ENCODE measurements at places on chromosomes 5 and 9.

GRCh38 chr5:168097876-168098653 is 193.4 kb upstream of the WWC1 start:
- no peak for DNase-seq

DNA sequence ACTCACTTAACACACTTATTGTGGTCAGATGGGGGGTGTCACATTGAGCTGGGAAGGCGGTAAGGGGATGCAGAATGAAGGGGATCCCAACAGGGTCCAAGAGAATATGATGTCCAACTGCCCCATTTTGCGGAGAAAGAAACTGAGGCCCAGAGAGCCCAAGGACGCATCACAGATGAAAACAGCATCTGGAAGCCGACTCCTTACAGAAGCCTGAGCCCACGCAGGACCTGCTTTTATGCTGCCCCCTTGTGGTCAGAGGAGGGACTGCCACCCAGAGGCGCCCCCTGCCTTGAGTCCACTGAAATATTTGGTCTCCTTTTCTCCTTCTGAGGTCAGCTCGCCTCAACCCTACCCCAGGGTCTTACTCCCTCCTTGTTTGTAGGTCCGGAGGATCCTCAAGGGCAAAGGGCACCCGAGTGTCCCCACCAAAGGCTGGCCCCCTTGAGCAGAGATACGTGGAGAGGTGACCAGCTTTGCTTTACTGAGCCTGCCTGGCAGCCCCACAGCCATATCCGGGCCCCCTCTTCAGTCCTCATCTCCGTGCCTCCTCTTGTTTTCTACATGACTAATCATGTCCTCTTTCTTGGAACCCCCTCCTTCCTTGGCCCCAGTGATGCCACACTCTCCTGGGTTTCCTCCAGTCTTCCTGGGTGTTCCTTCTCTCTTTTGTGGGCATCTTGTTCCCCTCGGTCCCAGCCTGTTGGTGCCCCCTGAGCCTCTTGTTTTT is 30.0 kb upstream of the TTLL11 start:
- peak; percentile 47 for DNase-seq

- no peak for DNase-seq
These were observed 63.5 kb downstream of the ENC1 start for GRCh38 chr5:74576941-74577456.

DNA sequence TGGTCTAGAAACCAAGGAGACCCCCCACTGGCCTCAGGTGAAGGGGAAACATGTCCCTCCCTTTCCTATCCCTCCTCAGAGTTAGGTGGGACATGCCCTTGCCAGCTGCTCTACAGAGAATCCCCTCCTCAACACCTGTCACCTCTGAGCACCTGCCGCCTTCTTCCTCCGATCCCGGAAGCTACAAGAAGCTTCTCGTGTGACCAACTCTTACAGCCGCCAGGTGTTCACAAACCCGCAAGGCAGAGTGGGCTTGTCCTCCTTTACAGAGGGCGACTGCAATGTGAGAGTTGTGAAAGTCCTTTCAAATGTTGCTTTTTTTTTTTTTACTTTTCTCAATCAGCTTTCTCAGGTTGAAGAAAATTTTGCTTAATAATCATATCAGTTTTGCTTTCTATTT is 3.7 kb upstream of the ICE1 start:
- no peak for DNase-seq

GRCh38 chr5:163878490-163878889 is 373.1 kb downstream of the MAT2B start:
- no peak for DNase-seq

DNA sequence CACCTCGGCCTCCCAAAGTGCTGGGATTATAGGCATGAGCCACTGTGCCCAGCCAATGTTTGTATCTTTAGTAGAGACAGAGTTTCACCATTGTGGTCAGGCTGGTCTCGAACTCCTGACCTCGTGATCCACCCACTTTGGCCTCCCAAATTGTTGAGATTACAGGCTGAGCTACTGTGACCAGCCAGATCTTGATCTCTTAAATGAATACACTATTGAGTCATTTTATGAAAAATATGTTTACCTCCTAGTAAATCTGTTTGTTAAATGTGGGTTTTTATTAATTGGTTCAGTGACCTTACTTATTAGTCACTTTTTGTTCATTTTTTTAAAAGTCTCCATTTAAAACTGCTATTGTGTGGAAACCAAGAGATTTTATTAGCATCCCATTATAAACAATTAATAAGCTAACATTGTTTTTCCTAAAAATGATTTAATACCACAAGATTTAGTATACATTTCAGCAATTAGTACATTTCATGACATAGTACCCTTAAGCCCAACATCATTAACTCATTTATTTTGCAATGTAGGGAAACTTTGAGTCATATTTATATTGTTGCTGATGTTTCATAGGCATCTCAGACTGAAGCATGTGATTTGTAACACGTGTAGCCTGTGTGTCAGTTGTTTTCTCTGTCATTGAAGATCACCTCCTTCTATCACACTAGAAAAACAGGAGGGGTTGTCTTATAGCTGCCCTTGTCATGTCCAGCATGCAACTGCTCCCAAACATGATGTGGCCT is 261.2 kb downstream of the TAF11L14 start:
- no peak for DNase-seq

DNA sequence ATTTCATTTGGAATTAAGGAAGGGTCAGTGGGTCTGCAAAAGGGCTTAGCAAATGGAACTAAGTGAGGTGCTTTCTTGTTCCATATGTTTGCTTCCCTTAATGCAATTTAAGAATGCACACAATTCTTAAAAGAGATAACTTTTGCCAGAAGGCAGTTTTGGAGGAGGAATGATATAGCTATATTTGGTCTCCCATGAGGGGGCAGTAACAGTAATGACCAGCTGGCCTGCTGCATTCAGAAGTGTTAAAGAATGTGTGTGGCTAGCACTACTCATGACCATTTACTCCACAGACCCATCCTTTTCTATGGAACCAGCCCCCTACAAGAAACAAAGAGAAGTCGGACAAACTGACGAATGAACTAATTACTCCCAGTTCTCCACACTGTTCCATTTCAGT is 638.9 kb downstream of the RAB3C start:
- no peak for DNase-seq

DNA sequence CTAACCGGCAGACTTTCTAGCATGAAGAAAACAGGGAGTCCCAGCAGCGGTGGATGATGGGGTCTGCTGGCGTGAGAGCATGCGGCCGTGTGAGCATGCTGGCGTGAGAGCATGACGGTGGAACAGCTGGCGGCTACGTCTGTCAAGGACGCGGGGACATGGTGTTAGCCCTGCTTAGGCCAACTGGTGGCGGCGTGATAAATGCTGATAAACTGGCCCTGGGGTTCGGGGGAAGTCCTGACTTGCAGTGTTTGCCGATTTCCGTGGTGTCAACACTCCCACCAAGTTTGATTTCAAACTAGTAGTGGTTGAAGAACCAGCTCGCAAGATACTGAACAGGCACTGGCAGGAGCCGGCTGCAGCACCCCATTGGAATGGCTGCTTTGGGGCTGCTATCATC is 122.4 kb upstream of the RAPGEF1 start:
- no peak for DNase-seq

DNA sequence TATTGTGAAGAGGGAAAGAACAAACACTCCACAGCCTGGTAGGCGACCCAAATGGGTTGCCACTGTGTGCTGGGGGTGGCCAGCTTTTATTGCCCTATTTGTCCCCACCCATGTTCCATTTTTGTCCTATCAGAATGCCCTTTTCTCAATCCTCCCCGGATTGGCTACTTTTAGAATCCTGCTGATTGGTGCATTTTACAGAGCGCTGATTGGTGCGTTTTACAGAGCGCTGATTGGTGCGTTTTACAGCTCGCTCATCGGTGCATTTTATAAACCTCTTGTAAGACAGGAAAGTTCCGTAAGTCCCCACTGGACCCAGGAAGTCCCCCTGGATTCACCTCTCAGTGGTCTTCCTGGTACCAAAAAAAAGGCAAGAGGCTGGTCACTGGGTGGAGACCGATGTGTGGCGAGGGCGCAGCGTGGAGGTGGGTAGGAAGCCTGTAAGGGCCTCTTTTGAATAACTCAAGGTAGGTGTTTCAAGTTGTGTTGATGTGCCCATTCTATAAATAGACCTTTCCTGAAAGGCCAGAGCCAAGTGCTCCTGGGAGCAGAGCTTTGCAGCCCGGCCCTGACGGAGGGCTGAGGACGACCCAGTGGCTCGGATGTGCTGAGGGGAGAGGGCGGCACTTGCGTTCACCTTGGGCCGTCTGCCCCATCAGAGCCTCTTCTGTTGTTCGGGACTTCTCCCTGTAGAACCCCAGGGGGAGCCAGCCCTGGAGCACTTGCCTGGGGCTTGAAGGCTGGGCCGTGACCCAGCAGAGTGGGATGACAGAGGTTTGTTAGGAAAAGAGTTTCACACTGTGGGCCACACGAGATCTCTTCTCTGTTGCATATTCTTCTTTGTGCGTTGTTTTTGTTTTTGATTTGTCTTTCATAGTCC is 7.2 kb upstream of the GFPT2 start:
- DNase-seq, result no peak

DNA sequence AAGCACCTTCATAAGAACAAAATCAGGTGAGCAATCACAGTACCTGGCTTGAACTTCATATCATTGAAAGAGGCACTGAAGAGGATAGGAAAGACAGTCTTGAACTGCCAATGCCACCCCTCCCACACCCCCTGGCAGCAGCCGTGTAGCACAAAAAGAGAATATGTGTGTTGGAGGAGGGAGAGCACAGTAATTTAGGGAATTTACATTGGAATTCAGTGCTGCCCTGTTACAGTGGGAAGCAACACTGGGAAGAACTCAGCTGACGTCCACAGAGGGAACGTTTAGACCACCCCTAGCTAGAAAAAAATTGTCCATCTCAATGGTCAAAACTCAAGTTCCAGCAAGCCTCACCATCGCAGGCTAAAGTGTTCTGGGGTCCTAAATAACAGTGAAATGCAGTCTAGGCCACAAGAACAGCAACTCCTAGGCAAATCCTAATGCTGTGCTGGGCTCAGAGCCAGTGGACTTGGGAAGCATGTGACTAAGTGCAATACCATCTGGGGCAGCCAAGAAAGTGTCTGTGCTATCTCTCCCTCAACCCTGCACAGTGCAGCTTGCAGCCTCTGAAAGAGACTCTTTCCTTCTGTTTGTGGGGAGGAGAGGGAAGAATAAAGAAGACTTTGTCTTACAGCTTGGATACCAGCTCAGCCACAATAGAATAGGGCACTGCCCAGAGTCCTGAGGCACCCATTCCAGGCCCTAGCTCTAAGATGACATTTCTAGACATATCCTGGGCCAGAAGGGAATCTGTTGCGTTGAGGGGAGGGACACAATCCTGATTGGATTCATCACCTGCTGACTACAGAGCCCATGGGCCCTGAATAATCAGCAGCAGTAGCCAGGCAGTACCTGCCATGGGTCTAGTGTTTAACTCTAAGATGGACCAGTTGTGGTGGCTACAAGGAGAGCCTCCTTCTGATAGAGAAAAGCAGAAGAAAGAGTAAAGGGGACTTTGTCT is 62.1 kb upstream of the VLDLR start:
- no peak for DNase-seq

DNA sequence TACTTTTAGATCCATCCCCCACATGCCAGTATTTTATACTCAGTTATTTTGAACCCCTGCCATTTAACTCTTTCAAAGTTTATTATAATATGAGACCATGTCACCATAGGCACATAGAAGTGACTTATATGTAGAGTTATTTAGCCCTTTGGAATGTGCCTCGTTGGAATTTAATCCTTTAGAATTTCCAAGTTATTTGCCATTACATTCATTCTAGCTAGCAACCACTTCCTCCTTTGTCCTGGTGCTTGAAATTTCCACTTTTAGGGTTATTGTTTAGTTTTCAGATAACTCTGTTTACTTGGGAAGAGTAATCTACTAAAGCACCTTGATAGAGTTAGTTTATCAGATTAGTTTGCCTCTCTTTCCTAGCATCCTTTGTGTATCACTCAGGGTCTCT is 82.8 kb upstream of the TLE1 start:
- DNase-seq, result no peak

- no peak for DNase-seq
These were observed 148.0 kb upstream of the CDH12 start for GRCh38 chr5:23001120-23001519.

DNA sequence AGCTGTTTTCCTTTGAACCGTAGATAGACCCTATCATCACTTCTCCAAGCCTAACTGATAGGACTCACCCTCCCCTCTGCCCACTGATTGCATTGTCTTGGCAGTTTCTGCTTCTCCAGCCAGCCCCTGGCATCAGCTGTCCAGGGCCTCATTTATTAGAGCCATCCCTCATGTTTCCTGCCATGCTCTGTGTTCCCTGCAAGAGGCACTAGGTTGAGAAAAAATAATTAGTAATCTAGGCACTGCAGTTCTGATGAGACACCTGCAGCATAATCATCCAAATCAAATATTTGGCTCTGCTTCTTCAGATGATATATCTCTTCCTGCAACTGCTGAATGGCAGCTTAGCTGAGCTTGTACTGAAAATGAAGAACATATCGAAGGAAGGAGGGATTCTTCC is 303.0 kb upstream of the TLE4 start:
- DNase-seq, result no peak

GRCh38 chr5:132055441-132055807 is 5.0 kb upstream of the IL3 start:
- DNase-seq, result no peak

- no peak for DNase-seq
These were observed 9.3 kb upstream of the NRARP start for GRCh38 chr9:137311171-137311985.

GRCh38 chr9:33236571-33236970 is 3.4 kb upstream of the SPINK4 start:
- no peak for DNase-seq

Measured in Kasumi-1 (cell line).